ENCODE measurements at places on chromosomes 16 and 17. TPM values are rescaled to one million over a fixed set of nuclear protein-coding genes. Genes with fewer than 3 reads are reported as not detected.

- DNase-seq, result no peak
Measured at GRCh38 chr17:49277638-49278037, 47.1 kb upstream of the PHOSPHO1 start.

SMIM5 gene
- 0.05 TPM for total RNA-seq

FAM20A gene
- total RNA-seq, result not detected

TIMP2 gene
- 1.0 TPM for total RNA-seq

- DNase-seq, result no peak
Measured at GRCh38 chr16:997440-998051, 16.0 kb downstream of the SOX8 start.

DNA sequence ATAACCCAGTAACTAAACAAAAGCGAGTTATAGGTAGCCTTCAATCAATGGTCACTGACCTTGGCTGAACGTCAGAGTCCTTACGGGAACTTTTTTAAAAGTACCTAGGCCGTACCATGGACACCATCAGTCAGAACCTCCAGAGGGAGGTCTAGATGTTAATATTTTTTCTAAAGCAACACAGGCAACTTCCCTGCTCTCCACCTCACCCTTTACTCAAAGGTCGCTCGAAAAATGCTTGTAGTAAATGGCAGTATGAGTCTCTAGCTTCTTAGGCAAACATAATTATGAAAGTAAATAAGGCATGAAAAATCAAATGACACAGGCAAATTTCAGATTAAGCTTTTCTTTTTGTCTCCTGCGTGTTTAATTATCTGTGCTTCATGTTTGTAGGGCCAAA is 82.1 kb downstream of the SLC39A11 start:
- no peak for DNase-seq

SPEM3 gene
- not detected for total RNA-seq

DNA sequence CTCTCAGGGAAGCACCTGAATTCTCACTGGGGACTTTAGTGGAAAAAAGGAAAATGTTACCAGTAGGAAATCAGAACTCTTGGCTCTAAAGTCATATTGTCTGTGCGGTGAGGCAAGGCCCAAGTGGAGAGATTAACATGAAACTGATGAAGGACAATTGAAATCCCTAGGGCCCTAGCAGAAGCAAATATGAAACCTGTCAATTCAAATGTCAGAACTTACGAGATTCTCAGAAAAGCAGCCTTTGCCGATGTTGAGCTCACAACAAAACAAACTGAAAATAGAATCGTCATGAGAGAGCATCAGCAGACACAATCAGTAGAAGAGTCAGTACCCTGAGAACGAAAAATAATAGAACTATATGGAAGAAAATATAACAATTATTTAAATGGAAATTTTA is 108.8 kb downstream of the ELAC2 start:
- no peak for DNase-seq

All from activated T-helper 1 cell treated with anti-CD3 and anti-CD28 coated beads, Interleukin-12 subunit alpha, Interleukin-12 subunit beta, Interleukin-2, Interleukin-4 antibody, amounts not matched to agents 30 ng/mL and 10 ng/mL and 1 ng/mL, durations not matched to agents 14 hours and 24 hours and 36 hours (primary cell).